ENCODE measurements at places on chromosomes 5 and 9.

GRCh38 chr9:93365427-93366118 lies 85.9 kb upstream of the FAM120A start:
- DNase-seq = no peak

- DNase-seq = peak; percentile 85
Measured at GRCh38 chr9:21789541-21790037, 12.8 kb upstream of the MTAP start.

- no peak for DNase-seq
Measured at GRCh38 chr9:130444565-130445221, at the start of gene ASS1. TSS of gene ASS1 (plus strand) at chr9:130444961. CDS start at chr9:130452229, 7,268 bp downstream.

GRCh38 chr9:87682085-87682484 lies 43.8 kb upstream of the CTSL start:
- no peak for DNase-seq

GRCh38 chr9:93010056-93010455 lies 48.4 kb upstream of the SUSD3 start:
- DNase-seq = no peak

DNA sequence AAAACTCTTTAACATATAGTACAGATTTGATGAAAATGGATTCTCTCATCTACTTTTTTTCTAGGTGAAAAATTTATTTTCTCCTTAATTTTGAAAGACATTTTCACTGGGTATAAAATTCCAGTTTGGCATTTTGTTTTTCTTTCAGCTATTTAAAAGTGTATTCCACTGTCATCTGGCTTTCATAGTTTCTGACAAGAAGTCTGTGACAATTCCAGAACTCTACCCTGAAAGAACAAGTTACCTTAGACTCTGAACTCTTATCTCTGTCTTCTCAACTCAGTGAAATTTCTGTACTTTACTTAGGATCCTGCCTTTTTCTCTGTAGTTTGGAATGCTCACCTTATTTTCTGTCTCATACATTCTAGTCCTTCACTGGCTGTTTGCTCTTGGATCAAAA lies 161.7 kb downstream of the RANBP17 start:
- no peak for DNase-seq

DNA sequence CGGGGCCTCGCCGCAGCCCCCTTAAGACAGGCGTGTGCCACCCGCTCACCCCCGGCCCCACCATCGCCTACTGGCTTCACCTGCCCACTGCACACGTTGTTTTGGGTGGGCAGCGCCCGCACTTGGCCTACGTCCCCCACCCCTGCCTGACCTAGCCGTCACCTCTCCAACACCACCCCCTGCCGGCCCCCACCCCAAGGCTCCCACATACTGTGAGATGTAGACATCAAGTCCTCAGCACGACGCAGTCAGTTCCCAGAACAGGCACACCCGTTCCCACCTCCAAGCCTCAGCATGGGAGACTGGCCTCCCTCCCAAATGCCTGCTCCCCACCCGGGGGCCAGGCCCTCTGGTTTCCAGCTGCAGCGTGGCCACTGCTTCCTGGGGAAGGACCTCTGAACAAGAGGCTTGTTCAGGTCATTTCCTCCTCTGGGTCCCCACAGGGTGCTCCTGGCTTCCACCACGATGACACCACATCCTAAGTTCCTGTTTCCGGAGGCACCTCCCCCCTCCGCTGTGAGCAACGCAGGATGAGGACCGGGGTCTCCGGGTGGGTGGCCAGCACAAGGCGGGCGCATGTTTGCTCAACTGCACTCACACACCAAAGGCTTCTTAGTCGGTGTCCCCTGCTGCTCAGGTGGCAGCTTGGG lies 11.3 kb downstream of the DBN1 start:
- no peak for DNase-seq

- no peak for DNase-seq
Measured at GRCh38 chr5:167295681-167296005, 995.8 kb upstream of the WWC1 start.

DNA sequence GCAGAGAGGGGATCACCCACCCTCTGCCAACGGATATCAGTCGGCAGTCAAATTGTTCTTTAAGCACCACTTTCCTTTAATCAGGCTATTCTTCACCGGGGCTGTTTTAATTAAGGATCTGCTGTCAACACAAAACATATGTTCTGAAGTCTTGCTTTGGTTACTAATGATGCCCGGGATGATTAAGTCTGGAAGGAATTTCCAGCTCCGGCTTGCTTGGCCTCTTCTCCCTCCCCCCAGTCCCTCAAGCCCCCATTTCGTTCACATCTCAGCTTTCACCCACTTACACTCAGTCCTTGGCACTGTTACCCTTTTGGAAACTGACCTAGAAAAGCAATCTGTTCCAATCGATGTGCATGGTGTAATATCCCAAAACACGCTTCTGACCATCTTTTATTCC lies 74.7 kb downstream of the MSX2 start:
- DNase-seq = peak; percentile 13

DNA sequence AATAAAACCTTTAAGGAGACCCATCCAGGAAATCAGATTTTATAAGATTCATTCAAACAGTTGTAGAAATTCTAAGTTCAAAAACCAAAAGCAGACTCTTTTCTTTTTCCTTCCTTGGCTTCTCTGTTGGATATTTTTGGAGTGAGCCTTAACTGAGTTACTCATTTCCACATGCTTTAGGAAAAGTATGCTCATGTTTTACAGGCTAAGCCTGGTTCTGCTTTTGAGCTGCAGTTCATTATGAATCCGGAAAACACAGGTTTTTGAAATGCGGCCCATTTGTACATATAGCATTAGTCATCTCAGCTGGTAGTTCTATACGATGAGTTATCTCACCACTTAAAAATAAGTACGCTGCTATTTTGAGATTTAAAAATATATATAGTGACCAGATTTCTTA lies 156.6 kb upstream of the DMRT1 start:
- DNase-seq = no peak

DNA sequence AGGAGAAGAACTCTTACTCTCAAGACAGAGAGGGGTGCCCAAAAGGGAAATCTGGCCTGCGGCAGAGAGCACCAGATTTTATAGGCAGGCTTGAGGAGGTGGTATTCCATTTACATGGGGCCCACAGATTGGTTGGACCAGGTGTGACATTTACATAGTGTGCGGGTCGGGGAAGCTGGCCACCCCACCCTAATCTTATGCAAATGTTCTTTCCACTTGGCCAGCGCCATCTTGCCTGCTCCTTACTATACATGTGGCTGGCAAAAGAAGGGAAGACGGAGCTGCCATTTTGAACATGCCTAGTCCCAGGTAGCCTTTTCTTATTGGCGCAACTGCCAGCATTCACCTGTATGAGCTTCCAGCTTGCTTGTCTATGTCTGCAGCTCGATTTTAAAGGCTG lies 34.8 kb downstream of the PLEKHG4B start:
- DNase-seq = no peak

DNA sequence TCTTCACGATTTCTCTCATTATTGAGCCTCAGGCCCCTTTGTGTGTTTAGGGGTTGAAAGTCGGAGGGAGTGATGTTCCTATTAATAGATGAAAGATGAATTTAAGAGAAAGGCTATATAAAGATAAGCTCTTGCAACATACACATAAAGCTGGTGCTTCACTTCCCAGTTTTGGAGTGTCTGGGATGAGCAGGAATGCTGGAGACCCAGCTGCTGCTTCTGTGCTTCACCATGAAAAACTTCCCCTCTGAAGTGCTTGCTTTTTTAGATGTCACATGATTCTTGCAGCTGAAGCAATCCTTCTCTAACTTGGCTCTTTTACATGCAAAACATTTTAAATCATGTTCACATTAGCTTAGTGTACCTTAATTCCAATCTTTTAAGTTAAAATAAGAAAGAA lies 19.7 kb upstream of the SNCAIP start:
- DNase-seq = no peak

DNA sequence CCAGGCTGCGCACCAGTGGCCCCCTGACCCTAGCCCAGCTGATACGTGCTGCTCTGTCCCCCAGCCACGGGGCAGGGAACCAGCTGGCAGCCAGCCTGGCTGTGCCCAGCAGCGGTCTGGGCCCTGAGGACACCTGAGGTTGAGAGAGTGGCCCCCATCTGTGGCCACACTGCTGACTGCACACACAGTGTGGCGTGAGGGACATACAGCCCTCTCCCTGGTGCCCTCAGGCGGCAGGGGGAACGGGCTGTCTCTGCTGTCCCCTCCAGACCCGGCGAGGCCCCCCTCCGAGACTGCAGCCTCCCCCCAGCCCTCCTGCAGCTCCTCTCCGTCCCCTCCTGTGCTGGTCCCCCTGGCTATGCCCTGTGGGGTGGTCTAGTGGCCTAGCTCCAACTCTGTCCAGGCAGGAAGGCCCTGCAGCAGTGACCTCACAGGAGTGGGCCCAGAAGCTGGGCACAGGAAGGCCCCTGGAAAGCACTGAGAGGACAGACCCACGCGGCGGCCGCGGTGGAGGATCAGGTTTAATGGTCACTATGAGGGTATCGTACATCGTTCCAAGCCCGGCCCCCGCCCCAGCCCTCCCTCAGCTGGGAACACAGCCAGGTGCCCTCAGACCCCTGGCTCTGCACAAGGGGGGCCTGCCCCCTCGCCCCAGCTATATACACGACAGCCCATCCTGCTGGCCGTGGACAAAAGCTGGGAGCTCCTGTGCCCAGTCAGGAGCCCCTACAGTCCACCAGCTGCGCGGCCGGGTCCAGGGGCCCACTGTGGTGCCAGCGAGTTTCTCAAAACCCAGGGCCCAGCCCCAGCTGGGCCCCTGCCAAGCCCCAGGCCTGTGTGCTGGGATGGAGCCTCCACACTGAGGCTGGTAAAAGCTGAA lies 6.8 kb upstream of the ENTPD8 start:
- DNase-seq = no peak

DNA sequence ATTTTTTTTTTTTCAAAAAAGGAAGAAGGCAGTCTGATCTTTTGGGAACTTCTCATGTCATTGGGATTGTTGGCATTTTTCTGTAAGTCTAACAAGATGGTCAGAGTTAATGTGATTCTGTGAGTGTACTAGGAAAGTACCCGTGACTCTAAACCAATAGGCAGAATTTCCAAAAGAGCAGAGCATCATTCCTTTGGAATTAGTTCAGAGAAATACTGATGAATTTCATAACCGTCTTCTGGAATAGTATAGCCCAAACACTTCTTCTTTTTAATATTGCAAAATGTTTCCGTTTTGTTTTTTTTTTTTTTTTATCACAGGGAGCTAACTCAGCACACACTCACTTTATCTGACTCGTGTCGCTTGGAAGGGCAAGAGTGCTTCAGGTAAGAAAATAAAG lies 407.4 kb downstream of the DTWD2 start:
- no peak for DNase-seq

- no peak for DNase-seq
Measured at GRCh38 chr9:74321396-74321795, 175.7 kb upstream of the RORB start.

DNA sequence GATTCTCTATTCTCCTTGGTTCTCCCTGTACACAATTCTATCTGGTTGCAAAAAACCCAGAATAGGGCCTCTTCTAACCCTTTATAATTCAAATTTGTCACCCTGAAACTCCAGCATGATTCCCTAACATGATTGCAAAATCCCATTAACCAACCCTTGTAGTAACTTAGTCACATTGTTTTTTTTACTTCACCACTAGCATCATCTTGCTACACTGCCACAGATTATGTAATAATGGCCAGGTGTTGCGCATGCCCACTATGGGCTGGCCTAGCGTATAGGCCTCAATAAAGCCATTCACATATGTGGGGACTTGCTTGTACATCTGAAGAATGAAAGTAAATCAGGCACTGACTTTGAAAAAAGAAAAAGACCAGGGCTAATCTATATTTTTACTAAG lies 25.7 kb downstream of the FAM170A start:
- DNase-seq = no peak

DNA sequence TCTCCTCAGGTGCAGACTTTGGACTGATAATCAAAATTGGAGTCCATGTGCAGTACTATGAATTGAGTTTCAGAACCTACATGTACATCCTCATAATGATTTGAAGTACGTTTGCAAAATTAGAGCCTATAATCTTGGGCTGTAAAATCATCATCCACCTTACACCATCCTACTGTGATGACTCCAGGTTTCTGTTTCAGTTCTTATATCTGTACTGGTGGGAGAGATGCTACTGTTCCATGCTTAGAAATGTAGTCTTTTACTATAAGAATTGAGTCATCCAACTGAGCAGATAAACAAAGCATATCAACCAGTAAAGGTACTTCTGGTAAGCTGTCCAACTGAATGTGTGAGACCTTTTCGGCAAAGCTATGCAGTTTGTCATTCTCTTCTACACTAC lies 586.3 kb upstream of the FAM174A start:
- DNase-seq = no peak

- no peak for DNase-seq
Measured at GRCh38 chr5:150530423-150530822, 22.5 kb downstream of the NDST1 start.

- no peak for DNase-seq
Measured at GRCh38 chr9:137243626-137244485, 2.8 kb downstream of the TUBB4B start.

GRCh38 chr9:120676767-120677402 lies 37.4 kb downstream of the MEGF9 start:
- no peak for DNase-seq

DNA sequence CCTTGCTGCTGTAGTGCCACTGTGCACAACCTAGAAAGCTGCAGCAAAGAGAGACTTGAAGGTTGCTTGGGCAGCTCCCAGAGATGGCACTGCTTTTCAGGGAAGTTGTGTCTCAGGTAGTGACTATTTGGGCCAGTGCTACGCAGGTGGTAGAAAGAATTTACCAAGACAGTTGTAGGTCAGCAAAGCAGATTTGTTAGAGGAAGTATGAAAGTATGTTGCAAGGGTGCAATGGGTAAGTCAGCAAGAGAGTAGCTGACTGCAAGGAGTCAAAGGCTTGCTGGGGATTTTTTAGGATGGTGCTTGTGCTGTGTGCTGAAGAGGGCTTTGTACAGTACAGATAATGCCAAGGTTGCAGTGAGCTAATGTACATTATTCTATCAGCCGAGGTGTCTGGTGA lies 33.5 kb upstream of the SPARC start:
- no peak for DNase-seq

- DNase-seq = no peak
Measured at GRCh38 chr9:136316271-136316751, 11.0 kb upstream of the GPSM1 start.

- no peak for DNase-seq
Measured at GRCh38 chr9:70061776-70062175, 18.1 kb downstream of the MAMDC2 start.

DNA sequence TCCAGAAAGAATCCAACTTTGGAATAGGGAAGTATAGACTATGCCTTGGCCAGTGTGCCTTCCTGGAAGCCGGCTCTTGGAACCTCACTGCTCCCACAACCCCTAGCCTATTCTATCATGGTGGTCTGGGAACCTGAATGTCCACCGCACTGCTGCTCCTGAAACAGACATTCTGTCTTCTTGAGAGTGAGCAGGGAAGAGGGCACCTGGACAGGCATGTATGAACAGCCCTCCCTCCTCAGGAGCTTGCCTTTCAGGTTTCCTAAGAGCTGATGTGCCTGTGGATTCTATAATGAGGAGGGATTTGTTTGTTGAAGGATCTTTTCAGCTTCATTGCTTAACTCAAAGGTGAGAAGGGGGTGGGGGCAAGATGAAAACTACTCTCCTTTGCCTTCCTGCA lies 55.1 kb upstream of the XPA start:
- DNase-seq = no peak

- no peak for DNase-seq
Measured at GRCh38 chr5:108687595-108688200, 60.0 kb upstream of the FER start.
